ENCODE measurements at places on chromosomes 6 and 20.

DNA sequence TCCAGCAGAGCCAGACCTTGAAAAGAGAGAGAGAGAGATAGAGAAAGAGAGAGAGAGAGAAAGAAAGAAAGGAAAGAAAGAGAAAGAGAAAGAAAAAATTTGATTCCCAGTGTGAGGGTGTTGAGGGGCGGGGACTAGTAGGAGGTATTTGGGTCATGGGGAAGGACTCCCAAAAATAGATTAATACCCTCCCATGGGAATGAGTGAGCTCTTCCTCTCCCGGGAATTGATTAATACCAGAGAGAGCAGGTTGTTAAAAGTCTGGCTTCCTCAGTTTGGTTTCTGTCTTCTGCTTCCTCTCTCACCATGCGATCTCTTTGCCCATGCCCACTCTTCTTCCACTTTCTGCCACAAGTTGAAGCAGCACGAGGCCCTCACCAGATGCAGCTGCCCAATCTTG, 28.8 kb upstream of the CFAP206 start:
- no peak for DNase-seq

DNA sequence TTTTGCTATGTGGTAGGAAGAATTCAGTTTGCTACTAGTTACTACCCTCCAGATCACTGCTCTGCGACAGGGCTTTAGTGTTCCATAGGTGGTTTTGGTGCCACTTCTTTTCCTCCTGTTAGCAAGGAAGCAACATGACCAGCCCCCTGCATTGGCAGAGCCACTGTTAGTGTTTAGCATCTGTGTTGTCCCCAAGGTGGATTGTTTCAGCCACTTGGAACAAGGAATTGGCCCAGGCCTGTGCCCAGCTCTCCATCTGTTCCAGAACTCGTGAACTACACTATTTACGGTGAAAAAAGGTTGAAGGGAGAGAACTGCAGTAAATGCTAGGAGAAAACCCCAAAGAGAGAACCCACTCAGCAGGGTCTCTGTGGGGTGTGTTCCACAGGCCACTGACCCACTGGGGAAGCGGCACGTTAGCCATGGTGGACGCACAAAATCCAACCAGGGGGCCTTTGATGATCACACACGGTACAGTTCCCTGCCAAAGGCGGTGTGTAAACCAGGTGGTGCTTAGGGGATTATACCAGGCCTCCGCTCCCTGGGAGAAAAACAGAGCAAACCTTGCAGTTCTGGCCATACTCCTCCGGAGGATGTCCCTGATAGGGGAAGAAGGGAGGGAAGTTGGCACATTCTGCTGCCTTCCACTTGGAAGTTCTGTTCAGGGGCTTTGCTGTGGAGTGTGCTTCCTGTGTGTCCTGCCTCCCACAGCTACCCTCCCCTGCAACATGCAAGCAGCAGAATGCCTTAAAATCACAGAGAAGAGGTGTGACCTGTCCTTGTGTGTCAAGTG, 72.3 kb downstream of the LYRM2 start:
- DNase-seq = no peak

DNA sequence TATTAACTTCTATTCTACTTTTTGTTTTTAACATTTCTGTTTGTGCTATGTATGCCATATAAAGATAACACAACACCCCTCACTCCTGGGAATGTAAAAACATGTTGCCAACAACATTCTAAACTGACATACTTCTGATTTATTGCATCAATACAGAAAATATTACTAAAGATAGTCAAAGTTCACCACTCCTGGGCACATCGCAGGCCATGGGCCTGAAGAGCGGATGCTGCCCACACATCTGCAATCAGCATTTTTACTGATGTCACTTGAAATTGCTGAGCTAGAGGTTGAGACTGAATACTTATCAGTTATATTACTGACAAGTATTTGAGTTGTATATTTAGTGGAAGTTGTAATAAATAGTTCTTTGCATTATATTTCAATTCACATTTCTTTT, 711.9 kb upstream of the EPHA7 start:
- no peak for DNase-seq

GRCh38 chr6:76682842-76683241, 610.4 kb upstream of the IMPG1 start:
- DNase-seq = no peak

- DNase-seq = no peak
These were observed 63.5 kb downstream of the IRF4 start for GRCh38 chr6:455006-455585.

DNA sequence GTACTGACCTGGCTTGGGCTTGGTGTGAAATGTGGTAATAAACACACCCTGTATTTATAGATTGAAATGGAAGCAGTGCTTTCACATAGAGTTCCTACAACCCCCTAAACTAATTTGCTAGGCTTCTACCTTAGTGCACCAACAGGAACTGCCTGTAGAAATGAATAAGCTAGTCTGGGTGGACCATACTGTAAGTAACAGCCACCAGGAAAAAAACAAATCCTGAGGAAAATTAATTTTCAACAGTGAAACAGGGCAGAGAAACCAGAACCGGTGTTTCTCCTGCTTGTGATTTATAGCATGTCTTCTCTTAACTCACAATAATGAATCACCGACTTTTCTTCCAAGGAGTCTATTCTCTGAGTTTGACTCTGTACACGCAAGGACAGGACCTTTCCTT, 184.8 kb upstream of the HDAC2 start:
- no peak for DNase-seq

- no peak for DNase-seq
These were observed 122.9 kb downstream of the ZMYND8 start for GRCh38 chr20:47233333-47234188.

DNA sequence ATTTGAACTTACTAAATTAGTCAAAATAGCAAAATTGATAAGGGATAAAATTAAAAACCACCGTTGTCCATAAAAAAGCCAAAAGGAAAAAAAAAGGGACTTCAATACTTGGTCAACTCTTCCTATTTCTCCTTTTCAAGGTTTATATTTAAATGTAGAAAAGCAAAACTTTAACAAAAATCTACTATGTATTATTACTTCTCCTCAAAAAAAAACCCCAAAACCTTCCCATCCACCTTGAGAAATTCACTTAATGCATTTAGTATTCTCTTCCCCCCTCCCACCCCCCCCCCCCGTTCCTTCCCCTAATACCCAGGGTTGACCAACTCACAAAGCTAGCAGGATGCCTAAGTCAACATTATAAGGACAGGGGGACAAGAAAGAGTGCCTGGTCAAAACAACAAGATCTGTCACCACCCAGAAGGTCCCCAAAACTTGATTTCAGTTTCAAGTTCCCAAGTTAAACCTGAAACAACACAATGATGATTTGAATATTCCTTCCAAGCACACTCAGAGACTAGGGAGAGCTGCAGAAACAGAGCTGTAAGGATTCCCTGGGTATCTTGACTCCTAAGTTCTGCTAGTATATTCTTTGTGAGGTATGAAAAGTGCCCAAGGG, 14.6 kb downstream of the GMDS start:
- no peak for DNase-seq

- no peak for DNase-seq
These were observed 2.7 kb downstream of the EYA4 start for GRCh38 chr6:133243723-133244305.

GRCh38 chr20:10390709-10391108, 43.3 kb downstream of the MKKS start:
- DNase-seq = no peak

GRCh38 chr6:150981095-150981494, 115.6 kb downstream of the MTHFD1L start:
- DNase-seq = no peak

DNA sequence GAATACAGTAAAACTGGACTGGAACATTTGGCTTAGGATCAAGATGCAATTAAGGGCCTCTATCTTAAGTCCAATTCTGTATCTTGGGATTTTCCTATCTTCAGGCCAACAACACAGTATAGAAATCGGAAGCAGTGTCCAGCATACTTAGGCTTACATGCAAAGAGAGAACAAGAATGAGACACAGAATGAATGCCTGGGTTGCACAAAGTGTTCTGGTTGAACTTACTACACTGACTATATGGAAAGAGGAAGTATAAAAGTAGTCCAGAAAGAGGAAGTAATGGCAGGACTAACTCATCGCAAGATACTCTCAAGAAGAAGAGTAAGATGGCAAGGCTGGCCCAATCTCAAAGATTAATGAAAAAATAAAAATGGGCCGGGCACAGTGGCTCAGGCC, 87.6 kb downstream of the BTBD9 start:
- DNase-seq = no peak

DNA sequence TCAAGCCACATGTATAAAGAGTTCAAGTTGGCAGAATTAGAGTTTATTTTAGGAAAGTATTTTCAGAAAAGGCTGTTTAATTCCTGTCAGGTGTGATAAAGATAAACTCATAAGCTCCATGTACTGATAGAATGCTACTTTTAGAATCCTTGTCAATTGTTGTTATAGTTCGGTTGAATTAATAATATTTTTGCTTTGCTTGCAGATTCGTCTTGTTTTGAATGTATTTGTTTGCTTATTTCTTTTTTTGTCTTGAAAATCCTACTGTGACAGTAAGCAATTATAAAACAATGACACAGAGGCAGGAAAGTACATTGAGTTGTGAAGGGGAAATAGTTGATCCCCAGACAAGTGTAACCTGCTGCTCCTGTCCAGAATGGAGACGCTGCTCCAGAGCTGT, 333.9 kb upstream of the PLCB4 start:
- no peak for DNase-seq

DNA sequence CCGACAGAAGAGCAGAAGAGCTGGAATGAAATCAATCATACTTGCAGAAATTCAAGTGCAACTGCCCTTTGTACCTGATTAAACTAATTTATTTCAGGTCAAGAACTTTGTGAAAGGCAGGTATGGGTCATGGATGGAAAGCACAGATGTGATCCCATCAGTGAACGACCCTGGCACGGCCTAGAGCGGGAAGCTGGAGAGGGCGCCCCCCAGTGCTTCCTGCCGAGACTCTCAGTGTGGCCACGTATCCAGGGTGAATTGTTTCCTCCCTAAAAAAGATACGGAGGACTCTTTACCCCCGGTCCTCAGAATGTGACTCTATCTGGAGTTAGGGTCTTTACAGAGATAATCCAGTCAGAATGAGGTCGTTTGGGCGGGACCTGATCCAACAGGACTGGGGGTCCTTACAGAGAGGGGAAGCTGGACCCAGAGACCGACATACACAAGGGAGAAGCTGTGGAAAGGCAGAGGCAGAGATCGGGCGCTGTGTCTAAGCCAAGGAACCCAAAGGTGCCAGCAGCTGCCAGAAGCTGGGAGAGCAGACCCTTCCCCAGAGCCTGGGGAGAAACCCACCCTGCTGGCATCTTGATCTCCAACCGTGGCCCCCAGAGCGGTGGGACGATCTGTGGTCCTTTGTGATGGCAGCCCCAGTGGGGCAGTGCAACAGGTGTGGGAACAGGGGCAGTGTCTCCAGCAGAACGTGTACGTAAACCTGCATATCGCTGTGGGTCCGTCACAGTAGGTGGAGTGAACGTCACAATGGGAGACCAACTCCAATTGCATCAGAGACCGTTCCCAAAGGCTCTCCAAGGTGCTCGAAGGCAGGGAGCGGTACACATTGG, 91.9 kb downstream of the TAF4 start:
- no peak for DNase-seq

GRCh38 chr6:157314705-157315321, 8.5 kb downstream of the TMEM242 start:
- DNase-seq = no peak

DNA sequence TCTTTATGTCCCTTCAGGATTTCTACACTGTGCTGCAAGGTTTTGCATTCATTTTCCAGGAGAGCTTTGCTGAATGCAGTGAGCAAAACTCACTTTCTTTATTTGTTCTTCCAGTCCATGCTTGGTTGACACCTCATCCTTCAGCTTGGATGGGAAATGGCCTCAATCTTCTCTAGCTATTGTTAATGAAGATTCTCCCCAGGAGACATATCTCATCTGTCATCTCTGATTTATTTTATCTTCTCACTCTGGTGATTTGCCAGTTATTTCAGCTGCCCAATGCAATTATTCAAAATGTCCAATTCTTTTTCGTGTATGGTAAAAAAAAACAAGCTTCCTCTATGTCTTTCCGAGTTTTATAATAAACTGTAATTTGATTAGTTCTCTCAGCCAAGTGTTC, 77.9 kb upstream of the PAK5 start:
- DNase-seq = no peak

DNA sequence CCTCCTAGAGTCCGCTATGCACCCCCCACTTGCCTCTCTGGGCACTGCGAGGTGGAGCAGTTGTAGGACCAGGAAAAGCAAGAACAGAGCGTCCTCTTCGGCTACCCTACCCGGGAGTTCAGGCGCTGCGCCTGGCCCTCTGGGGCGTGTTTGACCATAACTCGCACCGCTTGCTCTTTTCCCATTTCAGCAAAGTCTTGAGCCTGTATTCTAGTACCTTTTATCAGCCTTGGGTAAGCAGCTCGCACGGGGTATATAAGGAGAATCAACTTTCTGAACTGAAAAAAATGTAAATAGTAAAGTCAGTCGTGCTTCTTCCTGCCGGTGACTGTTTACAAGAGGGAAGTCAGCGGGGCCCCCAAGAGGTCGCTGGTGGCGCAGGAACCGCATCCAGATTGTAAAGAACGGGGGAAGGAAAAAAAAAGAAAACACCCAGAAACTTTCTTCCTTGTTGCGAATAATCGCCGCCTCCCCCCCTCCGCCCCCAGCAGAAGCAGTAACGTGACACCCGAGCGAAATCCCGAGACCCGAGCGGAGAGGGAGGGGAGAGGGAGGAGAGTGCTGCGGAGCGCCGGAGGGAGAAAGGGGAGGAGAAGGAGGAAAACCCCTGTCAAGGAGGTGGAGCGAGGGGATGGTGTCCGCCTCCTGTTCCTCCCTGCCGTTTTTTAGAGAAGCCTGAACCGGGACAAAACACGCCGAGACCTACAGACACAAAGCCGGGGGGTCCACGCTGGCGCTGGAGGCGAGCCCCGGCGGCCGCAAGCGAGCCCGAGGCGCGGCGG, at the start of gene UST:
Gene UST (plus strand): TSS at position 668 of the 782 bp plus-strand sequence. CDS start 401 bp downstream, outside the sequence.
- peak; percentile 51 for DNase-seq

DNA sequence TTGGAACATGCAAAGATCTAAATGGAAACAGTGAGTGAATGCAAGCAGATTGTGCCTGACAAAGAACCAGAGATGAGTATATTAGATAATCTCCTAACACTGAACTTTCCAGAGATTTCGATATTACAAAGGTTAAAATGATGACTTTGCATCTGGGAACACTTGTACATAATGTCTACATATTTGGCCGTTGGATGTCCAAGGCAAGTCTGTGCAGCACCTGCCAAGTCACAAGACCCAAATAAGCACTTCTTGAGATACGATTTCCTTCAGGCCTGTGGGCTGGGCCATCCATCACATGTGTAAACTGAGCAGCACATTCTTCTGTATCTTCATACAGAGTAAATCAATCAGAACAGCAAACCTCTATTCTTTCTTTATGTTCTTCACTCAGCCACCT, 32.5 kb upstream of the SMLR1 start:
- no peak for DNase-seq
